ENCODE measurements at places on chromosomes 3 and 15. TPM values are rescaled to one million over a fixed set of nuclear protein-coding genes. Genes with fewer than 3 reads are reported as not detected.

Gene SLC2A2
- total RNA-seq: not detected

Gene LXN
- total RNA-seq: 10.3 TPM

DNA sequence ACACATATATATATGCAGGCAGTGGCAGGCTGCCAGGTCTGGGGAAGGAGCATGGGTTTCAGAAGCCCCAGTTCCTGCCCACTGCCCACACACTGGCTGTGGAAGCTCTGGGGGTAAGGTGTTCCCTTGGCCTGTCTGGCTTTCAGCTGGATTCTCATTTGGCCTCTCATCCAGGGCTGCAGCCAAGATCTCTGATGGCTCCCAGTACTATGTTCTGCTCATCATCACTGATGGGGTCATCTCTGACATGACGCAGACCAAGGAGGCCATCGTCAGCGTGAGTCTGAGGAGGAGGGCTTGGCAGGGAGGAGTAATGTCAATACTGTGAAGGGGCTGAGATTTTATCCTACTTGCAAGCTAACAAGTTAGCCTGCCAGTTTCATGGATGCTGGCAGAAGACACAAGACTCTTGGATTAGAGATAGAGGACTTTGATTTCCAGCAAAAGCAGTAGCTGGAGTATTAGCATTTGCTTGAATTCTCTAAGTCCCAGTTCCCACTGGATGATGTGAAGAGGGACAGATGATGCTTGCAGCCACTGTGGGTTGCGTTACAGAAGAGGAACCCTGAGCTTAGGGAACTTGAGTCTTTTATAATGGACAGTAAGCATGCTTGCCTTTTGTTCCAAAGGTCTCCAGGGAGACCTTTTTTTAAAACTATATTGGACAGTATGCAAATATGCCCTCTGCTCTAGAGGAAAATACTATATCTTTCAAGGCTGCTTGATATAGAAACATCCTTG, 5.6 kb upstream of the BRPF1 start:
- no peak for DNase-seq

Gene SLC6A11
- not detected for total RNA-seq

DNA sequence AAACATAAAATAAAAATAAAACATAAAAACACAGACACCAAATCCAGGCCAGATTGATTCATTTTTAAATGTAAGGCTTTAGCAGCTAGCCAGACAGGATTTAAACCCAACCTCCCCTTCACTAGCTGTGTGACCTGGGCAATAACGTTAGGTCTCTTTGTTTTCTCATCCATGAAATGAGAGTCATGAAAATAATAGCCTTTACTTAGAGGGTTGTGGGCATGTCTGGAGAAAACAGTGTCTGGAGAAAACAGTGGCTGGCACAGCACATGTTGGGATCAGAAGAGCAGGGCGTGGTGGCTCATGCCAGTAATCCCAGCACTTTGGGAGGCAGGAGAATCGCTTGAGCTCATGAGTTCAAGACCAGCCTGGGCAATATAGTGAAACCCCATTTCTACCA, 1.9 kb upstream of the DPPA4 start:
- no peak for DNase-seq

DNA sequence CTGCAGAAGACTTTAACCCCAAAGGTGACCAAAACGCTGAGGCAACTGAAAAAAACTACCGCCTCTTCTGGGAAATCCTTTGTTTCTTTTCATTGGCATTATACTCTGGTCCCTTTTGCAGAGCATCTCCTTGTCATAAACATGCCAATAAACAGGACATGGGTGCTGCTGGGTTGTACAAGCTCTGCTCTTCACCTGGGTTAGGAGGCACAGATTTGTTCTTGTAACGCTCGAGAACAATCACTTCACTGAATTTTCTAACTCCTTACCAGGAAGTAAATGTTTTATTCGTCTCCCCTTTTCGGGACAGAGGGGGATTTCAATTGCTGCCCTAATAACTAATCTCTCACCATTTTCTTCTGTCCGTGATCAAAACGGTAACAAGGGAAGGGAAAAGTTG, 1.3 kb downstream of the PLCH1 start:
- no peak for DNase-seq

- DNase-seq: no peak
Measured at GRCh38 chr3:127584734-127585133, 5.8 kb downstream of the TPRA1 start.

Gene LRRIQ4
- total RNA-seq: not detected

Gene TIGIT
- 29.8 TPM for total RNA-seq

Measured in activated CD4-positive, alpha-beta memory T cell treated with anti-CD3 and anti-CD28 coated beads, Interleukin-2, amount 10 ng/mL, durations not matched to agents 7 days and 5 days (primary cell).